ENCODE measurements at places on chromosomes 12 and 14. TPM values are rescaled to one million over a fixed set of nuclear protein-coding genes. Genes with fewer than 3 reads are reported as not detected.

GRCh38 chr14:99508896-99509629, 27.9 kb downstream of the CCNK start:
- DNase-seq, result no peak

GRCh38 chr14:55771242-55771981, 191.4 kb downstream of the KTN1 start:
- no peak for DNase-seq

DNA sequence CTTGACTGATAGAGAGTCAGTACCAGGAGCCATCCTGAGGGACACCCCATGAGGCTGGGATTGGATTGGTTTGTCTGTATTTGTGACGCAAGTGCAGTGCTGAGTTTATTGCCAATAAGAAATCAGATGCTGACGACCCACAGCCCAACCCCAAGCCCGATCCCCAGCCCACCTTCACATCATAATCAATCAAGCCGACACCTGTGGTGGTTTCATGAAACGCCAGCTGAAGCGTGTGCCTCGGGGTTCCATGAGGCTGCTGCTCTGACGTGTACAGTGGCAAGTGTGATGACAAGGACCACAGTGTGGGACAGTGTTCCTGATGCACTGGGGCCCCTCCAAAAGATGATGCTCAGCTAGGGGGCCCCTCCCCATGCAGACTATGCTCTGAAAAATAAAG, 62.1 kb upstream of the C14orf180 start:
- DNase-seq, result no peak

GRCh38 chr14:22282417-22282816, 306.6 kb downstream of the DAD1 start:
- no peak for DNase-seq

GRCh38 chr12:76562130-76562529, 2.6 kb upstream of the OSBPL8 start:
- no peak for DNase-seq

GRCh38 chr14:67934087-67934486, 114.5 kb downstream of the RAD51B start:
- no peak for DNase-seq

The DERA gene
- total RNA-seq, result 44.7 TPM

The FIGNL2 gene
- 1.5 TPM for total RNA-seq

The MARS1 gene
- total RNA-seq, result 189 TPM

The KRT77 gene
- not detected for total RNA-seq

Data from upper lobe of left lung (tissue), 6 donors.